ENCODE measurements at places on chromosomes 2 and 18.

GRCh38 chr2:233061591-233062450 lies 1.7 kb downstream of the INPP5D start:
- no peak for DNase-seq

- no peak for DNase-seq
Observed at GRCh38 chr2:203893401-203893800, 25.8 kb downstream of the CTLA4 start.

- DNase-seq, result no peak
Observed at GRCh38 chr18:21141668-21142422, 30.2 kb upstream of the ROCK1 start.

DNA sequence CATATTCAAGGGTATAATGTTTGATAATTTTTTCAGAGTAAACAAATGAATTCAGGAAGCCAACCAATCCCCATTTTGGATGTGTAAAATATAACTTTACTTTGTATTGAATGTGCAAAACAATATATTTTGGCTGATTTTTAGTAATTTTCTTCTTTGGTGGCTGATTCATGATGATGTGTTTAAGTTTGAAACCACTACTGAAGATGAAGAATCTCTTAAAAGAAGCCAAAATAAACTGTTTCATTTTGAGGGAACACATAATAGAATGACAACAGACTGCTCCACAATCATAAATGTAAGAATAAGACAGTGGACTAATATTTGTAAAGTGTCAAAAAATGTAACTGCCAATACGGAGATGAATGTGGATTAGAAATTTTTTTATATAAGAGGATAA lies 52.5 kb upstream of the TRIM43 start:
- no peak for DNase-seq

DNA sequence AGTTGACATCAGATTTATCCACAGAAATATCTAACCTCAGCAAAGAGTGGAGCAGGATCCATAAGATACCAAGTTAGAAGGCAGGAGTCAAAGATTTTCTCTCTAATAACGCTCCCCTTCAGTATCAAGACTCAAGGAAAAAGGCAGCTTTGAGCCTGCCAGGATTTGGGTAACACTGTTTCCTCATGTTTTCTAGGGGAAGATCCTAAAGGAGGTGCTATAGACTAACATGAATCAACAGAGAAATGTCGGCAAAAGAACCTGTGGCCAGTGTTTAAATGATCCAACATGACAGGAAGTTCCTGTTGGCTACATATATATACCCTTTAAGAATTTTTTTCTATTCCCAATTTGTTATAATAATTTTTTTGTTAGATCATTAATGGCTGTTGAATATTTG lies 402.3 kb downstream of the TGIF1 start:
- no peak for DNase-seq

DNA sequence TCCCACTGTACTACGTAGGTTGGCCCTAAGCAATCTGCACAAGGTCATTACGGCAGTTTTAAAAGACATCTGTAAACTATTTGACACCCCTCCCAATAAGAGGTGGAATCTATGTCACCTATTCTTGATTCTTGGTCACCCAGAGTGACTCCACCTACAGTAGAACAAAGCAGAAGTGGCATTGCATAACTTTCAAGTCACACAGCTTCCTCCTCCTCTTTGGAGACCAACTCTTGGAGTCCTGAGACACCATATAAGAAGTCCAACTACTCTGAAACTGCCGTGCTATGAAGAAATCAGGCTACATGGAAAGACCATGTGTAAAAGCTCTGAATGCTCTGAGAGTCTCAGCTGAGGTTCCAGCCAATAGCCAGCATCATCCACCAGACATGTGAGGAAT lies 253.5 kb upstream of the CDH20 start:
- DNase-seq, result no peak

DNA sequence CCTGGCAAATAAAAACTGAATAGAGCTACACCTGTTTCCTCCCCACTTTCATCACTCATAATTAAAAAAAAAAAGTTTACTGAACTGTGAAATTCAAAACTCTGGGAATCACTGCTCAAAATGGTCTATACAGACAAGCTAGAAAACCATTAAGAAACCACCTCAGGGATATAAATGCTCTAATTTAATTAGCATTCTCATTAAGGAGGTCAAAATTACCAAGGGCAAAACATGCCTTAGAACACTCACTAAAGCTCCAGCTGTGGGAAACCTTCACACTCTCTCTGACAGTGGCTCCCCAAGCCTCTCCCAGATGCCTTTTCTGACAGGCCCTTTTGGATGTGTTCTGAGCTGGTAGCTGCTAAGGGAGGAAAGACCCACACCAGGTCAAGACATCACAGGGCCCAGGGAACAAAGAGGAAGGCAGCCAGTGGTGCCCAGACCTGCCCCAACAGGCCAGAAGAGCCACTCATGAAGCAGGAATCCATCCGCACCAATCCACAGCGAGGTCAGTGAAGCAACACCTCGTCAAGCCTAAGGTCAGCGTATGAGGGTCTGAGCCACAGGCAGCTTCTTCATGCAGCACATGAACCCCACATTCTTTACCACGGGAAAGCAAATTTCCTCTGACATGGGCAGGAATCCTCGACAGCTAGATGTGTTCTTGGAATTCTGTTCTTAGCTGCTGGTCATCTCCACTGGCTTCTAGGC lies 35.6 kb downstream of the XDH start:
- no peak for DNase-seq

DNA sequence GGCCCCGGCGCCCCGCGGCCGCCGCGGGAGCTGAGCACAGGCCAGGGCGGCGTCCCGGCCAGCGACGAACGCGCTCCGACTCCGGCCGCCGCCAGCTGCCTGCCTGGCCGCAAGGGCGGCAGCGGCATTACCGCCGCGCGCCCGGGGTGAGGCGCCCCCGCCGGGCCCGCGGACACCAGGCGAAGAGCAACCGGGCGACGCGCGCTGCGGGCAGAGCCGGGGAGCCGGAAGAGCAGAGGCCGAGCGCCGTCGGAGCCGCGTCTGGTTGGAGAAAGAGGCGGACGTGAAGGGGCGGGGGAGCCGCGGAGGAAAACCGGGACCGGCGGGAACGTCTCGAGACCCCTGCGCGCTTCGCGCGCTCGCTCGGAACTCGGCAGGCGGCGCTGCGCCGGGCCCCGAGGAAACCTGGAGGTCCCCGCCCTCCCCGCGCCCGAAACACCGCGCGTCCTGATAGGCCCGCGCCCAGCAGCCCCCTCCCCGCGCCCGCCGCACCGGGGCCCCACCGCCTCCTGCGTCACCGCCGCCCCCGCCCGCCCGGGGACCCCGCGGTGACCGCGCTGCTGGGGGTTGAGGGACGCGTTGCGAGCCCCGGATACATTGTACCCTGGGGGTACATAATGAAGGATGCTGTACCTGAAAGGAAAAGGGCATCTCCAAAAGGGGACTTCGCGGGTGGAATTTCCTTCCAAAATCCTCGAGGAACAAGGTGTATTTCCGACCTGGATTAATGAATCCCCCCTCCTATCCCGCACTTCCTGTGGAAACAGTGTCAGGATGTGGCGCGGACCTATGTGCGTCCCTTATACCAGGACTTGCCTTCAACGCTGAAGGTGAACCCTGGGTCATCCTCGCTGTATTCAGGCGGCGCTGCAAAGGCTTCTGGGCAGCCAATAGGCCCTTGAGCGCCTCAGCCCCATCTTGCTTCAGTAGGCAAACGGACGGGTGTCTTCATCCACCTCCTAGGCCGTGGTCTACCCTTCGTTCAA lies 1.0 kb upstream of the B4GALT6 start:
- DNase-seq, result peak; percentile 13

- no peak for DNase-seq
Observed at GRCh38 chr2:219362524-219363164, 25.1 kb downstream of the DNPEP start.

GRCh38 chr2:101106453-101107181 lies 44.6 kb downstream of the TBC1D8 start:
- no peak for DNase-seq

- no peak for DNase-seq
Observed at GRCh38 chr2:215692387-215693079, 256.7 kb upstream of the FN1 start.

GRCh38 chr2:58387701-58388100 lies 146.6 kb upstream of the FANCL start:
- no peak for DNase-seq

DNA sequence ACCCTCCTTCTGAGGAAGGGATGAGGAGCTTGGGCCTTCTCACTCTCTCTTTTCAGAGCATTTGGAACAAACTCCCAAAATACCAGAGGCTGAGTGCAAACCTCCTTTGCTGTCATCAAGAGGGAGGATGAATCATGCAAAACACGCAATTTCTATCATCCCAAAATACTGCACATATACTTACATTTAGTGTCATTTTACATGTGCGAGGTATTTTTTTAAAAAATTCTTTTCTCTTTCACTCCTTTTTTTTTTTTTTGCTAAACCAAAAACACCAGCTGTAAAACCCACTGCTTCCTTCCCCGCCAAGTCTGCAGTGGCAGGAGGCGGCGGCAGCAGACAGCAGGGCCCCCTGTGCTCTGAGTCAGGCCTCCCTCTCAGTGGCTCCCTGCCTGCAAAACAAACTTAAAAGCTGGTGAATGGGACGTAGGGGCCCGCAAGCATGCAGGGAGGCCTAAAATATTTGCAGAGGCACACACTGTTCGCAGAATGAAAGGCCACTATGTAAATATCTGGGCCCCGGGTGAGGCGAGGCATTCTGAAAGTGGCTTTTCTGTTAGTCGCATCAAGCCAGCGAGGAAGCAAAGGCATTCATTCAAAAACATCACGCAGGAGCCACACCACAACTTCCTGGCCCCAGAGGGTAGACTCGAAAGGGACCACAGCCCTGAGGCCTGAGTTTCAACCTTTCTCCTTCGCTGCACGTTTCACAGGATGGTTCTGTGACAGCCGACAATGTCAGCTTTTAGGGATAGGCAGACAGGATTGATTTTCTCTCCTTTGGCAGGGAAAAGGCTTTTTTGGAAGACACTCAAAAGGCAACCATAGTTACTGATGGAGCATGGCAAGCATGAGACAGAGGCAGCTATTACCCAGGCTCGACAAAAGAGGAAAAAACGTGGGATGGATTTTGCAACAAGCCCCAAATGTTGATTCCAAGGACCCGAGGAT lies 73.4 kb downstream of the ACTR2 start:
- peak; percentile 45 for DNase-seq
